ENCODE measurements at places on chromosomes 1 and 21.

DNA sequence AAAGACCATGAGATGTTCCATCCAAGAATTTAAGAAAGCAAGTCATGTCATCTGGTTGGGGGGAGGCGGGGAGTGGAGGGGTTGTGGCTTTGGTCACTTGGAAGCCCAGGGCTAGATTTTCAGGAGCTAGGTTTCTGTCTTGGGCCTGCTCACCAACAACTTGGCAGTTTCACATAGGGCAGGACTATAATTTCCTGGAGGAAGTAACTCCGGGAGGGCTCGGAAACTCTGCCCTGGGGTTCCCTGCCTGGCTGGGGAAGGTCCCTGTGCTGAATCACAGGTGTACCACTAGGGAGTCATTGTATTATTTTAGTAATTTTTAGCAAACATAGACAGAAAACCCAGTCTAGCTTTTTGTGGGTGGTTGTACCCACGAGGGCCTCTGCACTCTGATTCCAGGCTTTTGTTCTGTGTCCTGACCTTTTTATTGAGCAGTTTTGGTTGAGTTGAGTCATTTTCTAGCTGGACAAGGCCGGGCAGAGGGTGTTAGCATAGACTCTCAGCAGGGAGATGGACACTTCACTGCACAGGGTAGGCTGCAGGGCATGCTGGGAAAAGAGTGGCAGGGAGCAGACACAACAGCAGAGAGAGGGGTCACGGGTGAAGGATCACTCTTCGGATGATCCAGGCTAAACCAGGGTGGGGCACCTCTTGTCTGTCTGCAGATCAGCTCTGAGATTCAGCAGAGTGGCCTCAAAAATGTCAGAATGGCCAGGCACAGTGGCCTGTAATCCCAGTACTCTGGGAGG, 144.7 kb downstream of the GRIK3 start:
- no peak for DNase-seq

DNA sequence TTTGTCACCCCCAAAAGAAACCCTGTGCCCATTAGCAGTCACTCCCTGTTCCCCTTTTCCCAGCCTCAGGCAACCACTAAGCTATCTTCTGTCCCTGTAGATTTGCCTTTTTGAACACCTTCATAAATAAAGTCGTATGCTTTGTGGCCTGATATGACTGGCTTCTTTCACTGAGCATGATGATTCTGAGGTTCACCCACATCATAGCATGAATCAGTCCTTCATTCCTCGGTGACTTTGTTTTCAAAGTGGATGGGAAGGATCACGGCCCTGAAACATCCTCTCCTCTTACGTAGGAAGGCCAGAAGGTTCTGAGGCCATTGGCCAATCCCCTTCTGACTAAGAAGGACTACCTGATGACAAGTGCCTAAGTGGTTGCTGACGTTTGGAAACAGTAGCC, 39.1 kb downstream of the NIPAL3 start:
- no peak for DNase-seq

DNA sequence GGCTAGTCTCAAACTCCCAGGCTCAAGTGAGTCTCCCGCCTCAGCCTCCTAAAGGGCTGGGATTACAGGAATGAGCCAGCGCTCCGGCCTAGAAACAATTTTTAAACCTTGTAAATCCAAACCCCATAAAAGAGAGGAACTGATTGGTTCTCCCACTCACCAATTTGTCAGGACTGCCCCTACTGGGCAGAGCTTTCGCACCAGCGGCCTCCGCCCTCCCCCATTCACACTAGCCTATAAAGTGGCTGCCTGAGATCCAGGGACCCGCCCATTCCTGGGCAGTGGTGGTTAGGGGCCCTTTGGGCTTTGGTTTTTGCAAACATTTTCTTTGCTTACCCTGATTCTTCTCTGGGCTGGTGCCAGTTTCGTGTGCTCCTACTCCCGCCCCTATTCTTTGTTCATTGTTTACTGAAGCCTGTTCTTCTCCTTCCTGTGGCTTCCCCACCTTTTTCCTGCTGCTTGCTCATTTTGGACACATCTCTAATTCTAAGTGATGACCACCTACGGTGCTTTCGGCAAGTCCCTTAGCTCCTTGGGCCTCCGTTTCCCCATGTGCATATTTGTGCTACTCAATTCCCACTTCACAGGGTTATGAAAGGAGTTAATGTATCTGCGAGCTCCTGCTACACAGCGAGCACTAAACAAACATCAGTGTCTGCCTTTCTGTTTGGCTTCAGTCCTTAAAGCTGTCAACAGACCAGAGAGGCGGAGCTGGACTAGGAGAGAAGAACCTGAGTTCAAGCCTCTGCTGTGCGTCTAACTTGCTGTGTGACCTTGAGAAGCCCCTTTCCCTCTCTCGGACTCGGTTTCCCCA, 39.8 kb upstream of the CLIC4 start:
- DNase-seq: no peak

DNA sequence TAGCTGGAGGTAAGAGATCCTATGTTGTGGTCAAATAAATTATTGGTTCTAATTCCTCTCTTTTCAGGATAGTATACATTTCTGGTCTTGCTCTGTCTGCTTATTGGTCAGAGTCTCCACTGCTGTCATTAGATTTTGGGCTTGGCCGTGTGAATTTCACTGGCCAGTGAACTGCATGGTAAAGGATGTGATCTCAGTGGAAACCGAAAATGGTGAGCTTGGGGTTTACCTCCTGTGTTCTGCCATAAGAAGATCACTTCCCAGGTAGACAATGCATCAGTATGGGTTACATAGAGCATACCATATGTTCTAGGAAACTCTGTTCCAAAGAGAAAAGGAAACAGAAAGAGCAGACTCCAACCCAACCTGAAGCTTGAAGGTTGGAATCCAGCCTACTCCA, 1123.3 kb upstream of the B3GALT2 start:
- no peak for DNase-seq

GRCh38 chr1:42214447-42214871, 49.9 kb upstream of the GUCA2A start:
- no peak for DNase-seq

DNA sequence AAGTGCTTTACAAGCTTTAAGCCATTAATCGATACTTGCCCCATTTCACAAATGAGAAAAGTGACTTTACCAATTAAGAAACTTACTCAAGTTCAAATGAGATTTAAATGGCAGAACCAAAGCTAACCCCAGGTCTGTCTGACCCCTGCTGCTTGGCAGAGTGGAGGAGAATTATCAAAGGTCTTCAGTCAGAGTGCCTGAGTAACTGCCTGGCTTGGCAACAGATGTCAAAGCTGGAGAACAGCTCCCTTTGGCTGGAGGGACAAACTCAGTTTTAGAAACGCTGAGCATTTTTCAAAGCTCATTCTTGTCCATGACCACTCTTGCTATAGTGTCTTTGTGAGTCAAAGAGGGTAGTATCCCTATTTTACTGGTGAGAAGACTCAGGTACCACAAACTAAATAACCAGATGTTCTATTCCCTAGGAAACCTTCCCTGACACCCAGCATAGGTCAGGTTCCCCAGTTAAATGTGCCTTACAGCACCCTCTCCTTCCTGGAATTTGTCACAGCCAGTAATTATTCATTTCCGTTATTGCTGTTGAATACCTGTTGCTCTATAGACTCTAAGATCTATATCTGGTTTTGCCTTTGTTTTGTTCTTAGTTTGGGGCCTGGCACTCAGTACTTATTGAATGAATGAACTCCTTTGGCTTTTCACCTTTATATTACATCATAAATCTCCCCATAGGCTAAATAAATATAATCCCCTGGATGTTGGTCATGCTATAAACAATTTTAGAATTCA, 5.0 kb upstream of the BCAR3 start:
- no peak for DNase-seq

DNA sequence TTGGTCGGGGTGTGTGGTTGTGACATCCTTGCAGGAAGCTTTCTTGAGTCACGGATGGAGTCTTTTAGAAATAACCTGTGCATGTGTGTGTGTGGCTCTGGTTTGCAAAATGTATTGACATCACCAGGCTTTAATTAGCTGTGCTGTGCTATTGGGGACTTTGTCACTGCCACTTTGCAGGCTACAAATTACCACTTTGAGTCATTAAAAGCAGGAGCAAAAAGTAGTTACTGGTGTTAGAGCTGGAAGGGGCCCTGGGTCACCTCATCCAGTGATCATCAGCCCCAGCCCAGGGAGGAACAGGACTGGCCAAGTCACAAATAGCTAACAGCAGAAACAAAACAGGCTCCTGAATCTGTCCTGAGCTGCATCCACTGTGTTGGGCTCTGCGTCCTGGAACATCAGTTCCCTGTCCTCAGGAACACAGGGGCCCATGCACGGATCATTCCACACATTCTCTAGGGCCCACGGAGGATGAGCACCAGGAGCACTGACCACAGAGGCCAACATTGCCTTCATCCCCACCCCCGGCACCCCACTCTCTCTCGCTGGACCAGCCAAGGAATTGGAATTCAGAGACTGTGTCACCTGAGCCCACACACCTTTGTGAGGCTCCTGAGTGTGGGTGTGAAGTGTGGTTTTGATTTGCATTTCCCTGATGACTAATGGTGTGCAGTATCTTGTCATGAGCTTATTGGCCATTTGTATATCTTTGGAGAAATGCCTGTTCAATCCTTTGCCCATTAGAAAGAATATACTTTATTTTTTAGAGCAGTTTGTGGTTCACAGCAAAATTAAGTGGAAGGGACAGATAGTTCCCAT, 280.1 kb upstream of the C1orf174 start:
- DNase-seq: no peak

GRCh38 chr1:36123356-36123755, 1.7 kb downstream of the COL8A2 start:
- no peak for DNase-seq

DNA sequence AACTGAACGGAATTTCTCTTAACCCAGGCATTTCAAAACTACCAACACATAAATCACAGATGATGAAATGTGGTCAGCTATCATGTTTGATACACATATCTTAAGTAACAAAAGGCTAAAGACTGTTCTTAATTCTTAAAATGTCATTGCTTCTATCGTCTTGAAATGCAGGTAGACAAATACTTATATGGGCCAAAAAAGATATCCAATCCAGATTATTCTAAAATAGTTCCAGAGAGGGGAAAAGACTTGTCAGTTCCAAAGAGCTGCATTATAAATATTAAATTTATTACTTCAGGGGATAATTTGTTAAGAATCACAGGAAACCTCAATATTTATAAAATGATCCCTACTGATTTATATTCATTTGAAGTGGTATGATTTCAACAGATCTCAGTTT, 259.4 kb downstream of the FAF1 start:
- no peak for DNase-seq

DNA sequence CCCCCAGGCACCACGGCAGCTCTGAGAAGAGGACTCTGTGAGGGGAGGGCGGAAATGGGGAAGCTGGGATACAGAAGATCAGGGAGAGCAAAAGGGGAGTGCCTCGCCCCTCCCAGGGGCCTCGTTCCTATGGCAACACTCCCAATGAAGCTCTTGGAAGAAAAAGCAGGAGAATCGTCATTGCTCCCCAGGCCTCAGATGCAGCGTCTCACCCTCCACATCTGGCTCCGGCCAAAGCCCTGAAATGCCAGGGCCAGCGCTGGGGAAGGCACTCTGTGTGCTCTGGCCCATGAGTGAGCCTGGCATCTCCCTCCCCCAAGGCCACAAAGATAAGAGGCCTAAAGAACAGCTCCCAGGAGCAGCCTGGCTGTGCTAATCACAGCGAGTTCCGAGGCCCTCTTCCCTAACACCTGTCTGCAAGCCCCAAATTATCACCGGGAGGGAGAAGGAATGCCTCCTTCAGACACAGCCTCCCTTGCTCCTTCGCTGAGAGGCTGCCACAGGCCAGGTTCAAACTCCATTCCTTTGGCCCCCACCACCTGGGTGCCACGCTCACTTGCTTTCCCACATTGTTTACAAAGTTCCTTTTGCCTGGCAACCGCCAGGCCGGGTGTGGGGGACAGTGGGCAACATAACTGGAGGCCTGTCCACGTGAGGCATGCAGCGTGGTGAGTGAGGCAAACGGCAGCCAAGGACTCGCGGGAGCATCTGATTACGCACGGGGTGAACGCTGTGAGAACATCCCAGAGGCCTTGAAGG, 27.8 kb downstream of the ECE1 start:
- DNase-seq: no peak

DNA sequence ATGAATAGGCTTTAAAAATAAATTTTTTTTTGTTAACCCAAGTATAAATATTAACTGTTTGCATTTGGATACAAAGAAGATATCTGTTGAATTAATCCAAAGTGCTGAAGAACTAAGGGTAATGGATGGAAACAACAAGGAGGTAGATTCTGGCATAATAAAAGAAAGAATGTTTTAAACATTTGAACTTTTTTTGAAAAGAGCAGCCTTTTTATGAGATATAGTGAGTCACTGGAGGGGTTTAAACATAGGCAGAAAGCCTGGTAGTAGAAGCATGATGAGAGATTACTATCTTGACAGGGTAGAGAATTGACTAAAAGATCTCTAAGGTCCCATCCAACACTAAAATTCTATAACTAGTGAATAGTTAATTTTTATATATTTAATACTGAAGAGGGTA, 2.7 kb downstream of the MIER1 start:
- DNase-seq: no peak

DNA sequence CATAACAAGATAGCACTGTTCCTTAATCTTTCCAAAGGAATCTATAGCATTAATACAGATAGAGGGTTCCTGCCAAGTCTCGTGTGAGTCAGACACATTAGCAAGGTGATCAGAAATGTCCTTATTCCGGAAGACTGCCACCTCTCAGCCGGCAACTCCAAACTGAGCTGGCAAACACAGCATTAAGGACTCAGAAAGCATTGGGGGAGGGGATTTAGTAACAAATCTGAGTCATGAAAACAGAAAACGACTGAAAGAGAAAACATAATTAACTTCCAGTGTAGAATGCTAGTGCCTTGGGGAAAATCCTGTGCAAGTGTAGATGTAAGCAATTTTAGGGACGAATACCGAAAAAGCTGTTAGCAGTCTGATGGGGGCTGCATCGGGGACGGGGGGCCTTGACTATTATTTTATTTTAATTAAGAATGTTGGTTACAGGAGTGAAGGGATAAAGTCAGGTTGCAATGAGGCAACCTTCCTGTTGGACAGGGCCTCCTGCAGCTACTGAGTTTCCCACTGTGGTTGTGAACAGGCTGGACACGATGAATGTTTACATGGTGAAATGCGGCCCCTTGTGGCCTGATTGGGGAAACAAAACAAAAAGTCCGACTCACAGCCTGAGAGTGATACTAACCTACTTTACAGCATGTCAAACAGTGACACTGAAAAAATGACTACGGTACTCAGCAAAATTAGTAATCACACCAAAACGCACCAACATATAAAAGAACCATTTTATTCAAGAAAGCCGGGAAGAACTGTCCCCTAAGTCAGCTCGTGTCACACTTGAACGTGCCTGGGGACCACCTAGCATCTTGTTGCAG, 20.7 kb downstream of the MIS18A start:
- DNase-seq: no peak

GRCh38 chr21:23968722-23969647, 1638.3 kb downstream of the MRPL39 start:
- peak; percentile 46 for DNase-seq

GRCh38 chr1:27021354-27022031, 8.8 kb upstream of the TENT5B start:
- DNase-seq: no peak

Measured in activated CD4-positive, alpha-beta T cell treated with anti-CD3 and anti-CD28 coated beads, Interleukin-2, amount 50 U/mL, for 4 hours (primary cell).